ENCODE measurements at places on chromosomes 12 and 14.
A peak's percentile ranks its signal among the peaks of the same experiment; 100 is the strongest.

- no peak for DNase-seq
Observed at GRCh38 chr12:110249716-110250225, 31.3 kb upstream of the ATP2A2 start.

DNA sequence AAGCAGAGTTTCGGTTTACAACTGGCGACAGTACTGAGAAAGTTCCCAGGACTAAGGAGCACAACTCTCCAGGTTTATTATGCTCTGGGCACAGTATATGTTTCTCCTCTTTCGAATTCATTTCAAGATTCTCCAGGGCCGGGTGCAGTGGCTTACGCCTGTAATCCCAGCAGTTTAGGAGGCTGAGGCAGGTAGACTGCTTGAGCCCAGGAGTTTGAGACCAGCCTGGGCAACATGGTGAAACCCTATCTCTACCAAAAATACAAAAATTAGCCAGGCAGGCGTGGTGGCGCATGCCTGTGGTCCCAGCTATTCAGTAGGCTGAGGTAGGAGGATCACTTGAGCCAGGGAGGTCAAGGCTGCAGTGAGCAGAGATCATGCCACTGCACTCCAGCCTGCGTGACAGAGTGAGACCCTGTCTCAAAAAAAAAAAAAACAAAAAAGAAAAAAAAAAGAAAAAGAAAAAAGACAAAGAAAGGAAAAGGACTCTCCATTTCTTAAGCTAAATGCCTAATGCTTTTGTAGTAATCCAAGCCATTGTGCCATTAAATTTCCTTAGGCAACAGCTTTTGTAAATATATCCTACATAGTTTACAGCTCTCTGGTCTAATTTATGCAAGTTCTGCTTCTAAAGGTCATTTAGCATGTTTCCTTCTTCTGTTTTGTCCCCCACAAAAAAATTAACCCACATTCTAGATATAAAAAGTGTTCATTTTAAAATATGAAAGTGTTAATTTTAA lies 34.8 kb downstream of the ATL1 start:
- no peak for DNase-seq

DNA sequence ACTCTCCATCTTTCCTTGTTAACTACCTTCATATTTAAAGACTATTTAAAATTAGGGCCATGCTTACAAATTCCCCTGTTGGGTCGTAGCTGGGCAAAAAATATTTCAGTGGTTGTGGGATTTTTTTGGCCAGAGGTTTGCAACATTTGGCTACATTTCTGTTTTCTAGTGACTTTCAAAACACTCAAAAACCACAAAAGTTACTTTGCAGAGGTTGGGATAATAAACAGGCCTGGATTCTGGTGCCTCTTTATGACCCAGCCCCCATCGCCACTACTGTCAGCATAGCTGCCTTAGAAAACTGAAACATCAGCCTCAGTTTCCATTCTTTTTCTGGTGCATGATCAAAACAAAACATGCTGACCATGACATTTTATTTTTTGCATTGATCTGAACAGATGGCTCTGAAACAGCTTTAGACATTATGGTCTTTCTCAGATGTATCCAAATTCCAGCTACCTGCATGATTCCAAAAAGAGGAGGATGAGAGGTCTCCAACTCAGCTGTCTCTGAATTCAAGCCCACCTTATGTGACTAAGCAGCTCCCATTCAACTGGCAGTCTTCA lies 5.2 kb downstream of the DPF3 start:
- DNase-seq = no peak

DNA sequence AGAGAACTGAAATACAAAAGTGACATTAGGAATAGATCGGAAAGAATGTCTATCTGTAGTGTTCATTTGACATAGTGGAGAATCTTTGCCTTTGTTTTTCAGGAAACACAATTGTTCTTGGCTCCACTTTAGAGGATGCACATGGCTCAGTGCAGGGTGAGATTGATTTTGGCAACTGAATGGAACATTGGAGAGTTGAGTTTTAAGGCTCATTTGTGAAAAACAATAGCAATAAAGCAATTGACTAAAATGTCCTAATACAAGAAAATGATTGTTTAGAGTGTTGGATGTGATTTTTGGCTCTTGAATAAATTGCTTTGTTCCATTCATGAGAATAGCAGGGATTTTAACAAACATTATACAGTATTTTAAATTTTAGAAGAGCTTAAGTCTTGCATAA lies 116.4 kb downstream of the SLC38A1 start:
- DNase-seq = no peak

- DNase-seq = no peak
Observed at GRCh38 chr14:53346988-53347387, 193.9 kb upstream of the DDHD1 start.

- peak; percentile 9 for DNase-seq
Observed at GRCh38 chr14:71472356-71473340, 459.6 kb upstream of the RGS6 start.

DNA sequence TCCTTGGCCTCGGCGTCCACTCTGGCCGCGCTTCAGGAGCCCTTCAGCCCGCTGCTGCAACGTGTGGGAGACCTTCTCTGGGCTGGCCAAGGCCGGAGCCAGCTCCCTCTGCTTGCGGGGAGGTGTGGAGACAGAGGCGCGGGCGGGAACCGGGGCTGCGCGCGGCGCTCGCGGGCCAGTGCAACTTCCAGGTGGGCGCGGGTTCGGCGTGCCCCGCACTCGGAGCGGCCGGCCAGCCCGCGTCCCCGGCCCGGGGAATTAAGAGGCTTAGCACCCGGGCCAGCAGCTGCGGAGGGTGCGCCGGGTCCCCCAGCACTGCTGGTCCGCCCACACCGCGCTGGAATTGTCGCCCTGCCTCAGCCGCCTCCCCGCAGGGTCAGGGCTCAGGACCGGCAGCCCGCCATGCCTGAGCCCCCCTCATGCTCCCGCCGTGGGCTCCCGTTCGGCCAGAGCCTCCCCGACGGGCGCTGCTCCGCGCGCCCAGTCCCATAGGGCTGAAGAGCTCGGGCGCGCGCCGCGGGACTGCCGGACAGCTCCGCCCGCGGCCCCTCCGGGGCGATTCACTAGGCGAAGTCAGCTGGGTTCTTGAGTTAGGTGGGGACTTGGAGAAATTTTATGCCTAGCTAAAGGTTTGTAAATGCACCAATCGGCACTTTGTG lies 673.9 kb downstream of the SLC16A7 start:
- DNase-seq = no peak

DNA sequence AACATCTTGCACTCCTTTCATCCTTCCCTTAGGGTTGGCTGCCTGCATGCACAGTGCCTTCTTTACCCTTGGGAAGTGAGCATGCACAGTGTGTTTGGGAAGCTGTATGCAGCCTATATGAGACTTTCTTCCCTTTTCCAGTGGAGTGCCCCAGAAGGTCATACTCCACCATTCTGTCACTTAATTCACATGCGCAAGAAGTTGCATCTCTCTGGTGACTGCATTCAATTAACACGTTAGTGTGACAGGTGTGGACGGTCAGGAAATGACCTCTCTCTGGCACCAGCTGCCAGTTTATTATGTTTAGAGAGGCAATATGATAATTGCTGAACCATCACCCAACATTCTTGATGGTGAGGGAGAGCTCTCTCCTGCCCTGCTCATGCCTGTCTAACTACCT lies 770.0 kb downstream of the FLRT2 start:
- DNase-seq = peak; percentile 50

- DNase-seq = no peak
Observed at GRCh38 chr12:12433203-12433731, 76.4 kb downstream of the BORCS5 start.

- no peak for DNase-seq
Observed at GRCh38 chr12:95336387-95337067, 118.9 kb downstream of the VEZT start.

Measured in NCI-H1436 treated with DMSO at 0.1 percent for 48 hours (cell line).